ENCODE measurements at places on chromosomes 16 and 17. TPM values are rescaled to one million over a fixed set of nuclear protein-coding genes. Genes with fewer than 3 reads are reported as not detected.

The PRSS33 gene
- total RNA-seq: 0.17 TPM

The UBALD1 gene
- 9.3 TPM for total RNA-seq

The TCF25 gene
- 108 TPM for total RNA-seq

The RAD51D gene
- total RNA-seq: 31.5 TPM

The CSF3 gene
- total RNA-seq: not detected

The KRTAP1-5 gene
- total RNA-seq: not detected

The SLC52A1 gene
- 0.19 TPM for total RNA-seq

The PLA2G15 gene
- 5.4 TPM for total RNA-seq

The CCL15 gene
- not detected for total RNA-seq

The ADAM11 gene
- 0.57 TPM for total RNA-seq

The TRPV3 gene
- total RNA-seq: 0.77 TPM

The SPNS3 gene
- total RNA-seq: 20.4 TPM

The TEX14 gene
- 0.20 TPM for total RNA-seq

The UMOD gene
- total RNA-seq: not detected

The SMARCD2 gene
- total RNA-seq: 98.5 TPM

The SP2 gene
- total RNA-seq: 17.4 TPM

The MRPL38 gene
- 117 TPM for total RNA-seq

The DHX8 gene
- 46.3 TPM for total RNA-seq

The MPV17L gene
- not detected for total RNA-seq

The NPIPA5 gene
- total RNA-seq: 14.2 TPM

The HS3ST3A1 gene
- 1.1 TPM for total RNA-seq

The HSD17B1 gene
- 0.67 TPM for total RNA-seq

The KRT9 gene
- total RNA-seq: not detected

The CRHR1 gene
- not detected for total RNA-seq

The TMC7 gene
- not detected for total RNA-seq

The GAN gene
- 11.3 TPM for total RNA-seq

The BRIP1 gene
- 12.9 TPM for total RNA-seq

The MYL11 gene
- total RNA-seq: 0.67 TPM

The GEMIN4 gene
- total RNA-seq: 29.9 TPM

The CEP295NL gene
- not detected for total RNA-seq

The HSF5 gene
- total RNA-seq: 3.6 TPM

The BOLA2B gene
- total RNA-seq: 160 TPM

The EXOC3L1 gene
- not detected for total RNA-seq

The NOG gene
- total RNA-seq: 2.4 TPM

The PSME3 gene
- total RNA-seq: 87.0 TPM

The NPIPA2 gene
- 3.6 TPM for total RNA-seq

The NATD1 gene
- total RNA-seq: 2.1 TPM

The KRTAP2-3 gene
- total RNA-seq: not detected

The CLDN7 gene
- not detected for total RNA-seq

The MVD gene
- 96.8 TPM for total RNA-seq

The MPP3 gene
- total RNA-seq: 0.33 TPM

The JUP gene
- 0.33 TPM for total RNA-seq

The FBXW10 gene
- total RNA-seq: not detected

The ATP6V0A1 gene
- total RNA-seq: 10.3 TPM

The DNAI2 gene
- 0.12 TPM for total RNA-seq

The ARHGDIG gene
- not detected for total RNA-seq

The GAST gene
- total RNA-seq: not detected

The ABCA10 gene
- total RNA-seq: 0.14 TPM

The SCGB1C2 gene
- total RNA-seq: not detected

The CD79B gene
- 24.3 TPM for total RNA-seq

The ACAP1 gene
- total RNA-seq: 320 TPM

The COX6A2 gene
- total RNA-seq: not detected

The TNFRSF17 gene
- total RNA-seq: not detected

The FLYWCH2 gene
- total RNA-seq: 12.7 TPM

Measured in activated naive CD4-positive, alpha-beta T cell treated with anti-CD3 and anti-CD28 coated beads for 36 hours (primary cell).